ENCODE measurements at places on chromosomes 1 and 21. TPM values are rescaled to one million over a fixed set of nuclear protein-coding genes. Genes with fewer than 3 reads are reported as not detected.

DNA sequence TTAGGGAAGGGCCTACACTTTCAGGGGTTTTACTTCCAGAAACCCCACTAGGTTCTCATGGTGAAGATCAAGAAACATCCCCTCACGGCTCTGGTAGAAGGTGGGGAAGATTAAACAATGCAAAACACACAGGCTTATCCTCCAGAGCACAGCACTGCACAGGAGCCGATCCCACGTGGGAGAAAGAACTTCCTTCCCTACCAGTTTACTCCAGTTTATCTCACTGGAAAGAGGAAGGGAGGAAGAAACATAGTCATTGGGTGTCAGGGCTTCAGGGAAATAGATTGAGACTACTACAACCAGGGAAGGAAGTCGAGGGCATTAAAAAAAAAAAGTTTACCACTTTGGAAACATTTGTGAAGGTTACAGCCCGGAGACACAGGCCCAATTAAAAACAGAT is 164.4 kb downstream of the NTPCR start:
- DNase-seq, result no peak

Gene CEPT1
- total RNA-seq, result 38.8 TPM

Gene C1orf141
- not detected for total RNA-seq

GRCh38 chr1:1809489-1809888 is 31.2 kb upstream of the NADK start:
- no peak for DNase-seq

Gene RPE65
- not detected for total RNA-seq

DNA sequence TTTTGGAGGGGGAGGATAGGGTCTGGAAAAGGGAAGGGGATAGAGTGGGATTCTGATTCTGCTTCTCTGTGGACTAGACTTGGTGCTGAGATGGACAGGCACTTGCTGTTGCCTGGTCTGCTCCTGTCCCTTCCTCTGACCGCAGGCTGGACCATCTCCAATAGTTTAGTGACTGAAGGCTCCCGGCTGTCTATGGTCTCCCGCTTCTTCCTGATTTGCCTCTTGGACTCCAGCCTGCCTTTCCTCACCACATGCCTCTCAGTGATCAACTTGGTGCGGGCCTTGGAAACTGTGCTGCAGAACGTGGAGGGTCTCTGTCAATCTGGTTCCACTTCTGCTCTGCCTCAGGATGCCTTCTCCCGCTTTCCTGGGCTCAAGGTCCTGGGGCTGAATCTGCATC is 6.3 kb upstream of the ZSCAN20 start:
- no peak for DNase-seq

Gene CRABP2
- total RNA-seq, result 8.8 TPM

GRCh38 chr1:111085676-111086075 is 54.2 kb downstream of the DRAM2 start:
- no peak for DNase-seq

Gene REN
- 2.8 TPM for total RNA-seq

Gene FMO4
- total RNA-seq, result 1.9 TPM

DNA sequence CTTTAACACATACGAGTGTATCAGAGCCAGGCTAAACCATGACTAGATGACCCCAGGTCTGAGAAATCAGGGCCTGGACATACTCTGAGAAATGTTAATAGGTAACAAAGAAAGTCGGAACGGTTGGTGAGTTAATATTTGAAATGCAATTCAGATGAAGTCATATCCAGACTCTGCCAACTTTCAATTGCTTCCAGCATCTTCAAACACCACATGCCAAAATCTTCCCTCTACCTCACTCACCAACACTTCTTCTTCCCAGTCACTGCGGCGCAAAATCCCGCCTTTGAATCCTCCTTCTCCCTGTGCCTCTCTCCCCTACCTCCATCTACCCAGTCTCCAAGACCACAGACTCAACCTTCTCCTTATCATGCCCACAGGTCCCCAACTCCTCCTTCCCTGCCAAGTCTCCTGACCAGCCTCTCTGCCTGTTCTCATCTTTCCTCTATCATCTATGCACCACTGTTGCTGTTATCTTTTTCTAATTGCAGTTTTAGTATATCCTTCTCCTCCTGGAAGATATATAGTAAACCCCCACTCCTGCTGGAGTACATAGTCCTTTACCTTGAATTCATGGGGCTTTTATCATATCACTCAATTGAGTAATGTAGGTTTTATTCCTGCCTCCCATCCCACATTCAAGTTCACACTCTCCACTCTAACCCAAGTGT is 41.3 kb downstream of the ZBTB18 start:
- DNase-seq, result no peak

- no peak for DNase-seq
Measured at GRCh38 chr1:109466452-109467300, at the start of gene SYPL2. TSS of gene SYPL2 (plus strand) at chr1:109466546. CDS start at chr1:109466844, 298 bp downstream.

- no peak for DNase-seq
Measured at GRCh38 chr1:41328780-41329640, 32.2 kb upstream of the FOXO6 start.

- no peak for DNase-seq
Measured at GRCh38 chr1:177783051-177783450, 186.8 kb downstream of the SEC16B start.

Gene EPHA2
- total RNA-seq, result 15.3 TPM

DNA sequence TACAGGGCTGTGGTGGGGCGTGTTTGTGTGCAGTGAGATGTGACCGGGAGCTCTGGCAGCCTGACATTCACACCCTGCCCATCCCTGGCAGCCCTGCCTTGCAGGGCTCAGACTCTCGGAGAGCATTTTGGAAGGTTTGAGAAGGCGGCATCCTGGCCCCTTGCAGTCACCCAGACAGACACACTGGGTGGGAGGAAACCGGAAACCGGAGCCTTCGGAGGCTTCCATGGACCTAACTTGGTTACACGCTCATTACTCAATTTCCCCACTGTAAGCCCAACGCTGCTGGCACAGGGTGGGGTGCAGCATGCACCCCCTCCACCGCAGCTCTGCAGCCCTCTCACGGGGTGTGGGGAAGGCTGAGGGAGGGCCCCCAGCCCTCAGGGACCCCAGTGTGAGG is 22.2 kb upstream of the RSPO1 start:
- DNase-seq, result no peak

All from omental fat pad (tissue), 4 donors.